ENCODE measurements at places on chromosomes 1 and 21.

GRCh38 chr1:64898107-64898861 is 68.1 kb downstream of the JAK1 start:
- no peaks in the 10 kb centered on the region for H3K27me3 ChIP-seq
- no peaks in the 10 kb centered on the region for H3K36me3 ChIP-seq
- peaks cover 72% of the 10 kb centered on the region for H3K4me1 ChIP-seq
- peak; percentile 10 for DNase-seq

- H3K4me3 ChIP-seq = no peak overlapping the region
- H3K36me3 ChIP-seq = no peaks in the 10 kb centered on the region
- H3K4me1 ChIP-seq = no peaks in the 10 kb centered on the region
- DNase-seq = no peak
- H3K27ac ChIP-seq = no peak overlapping the region
Measured at GRCh38 chr1:57003398-57004139, 37.8 kb upstream of the C8B start.

- H3K27me3 ChIP-seq = no peaks in the 10 kb centered on the region
- no peak overlapping the region for H3K27ac ChIP-seq
- DNase-seq = no peak
- H3K4me3 ChIP-seq = no peak overlapping the region
- H3K4me1 ChIP-seq = no peaks in the 10 kb centered on the region
- no peaks in the 10 kb centered on the region for H3K36me3 ChIP-seq
Measured at GRCh38 chr1:222034790-222035189, 292.9 kb upstream of the DUSP10 start.

GRCh38 chr1:170407138-170407537 is 124.8 kb upstream of the GORAB start:
- no peak overlapping the region for H3K27ac ChIP-seq
- no peaks in the 10 kb centered on the region for H3K4me1 ChIP-seq

DNA sequence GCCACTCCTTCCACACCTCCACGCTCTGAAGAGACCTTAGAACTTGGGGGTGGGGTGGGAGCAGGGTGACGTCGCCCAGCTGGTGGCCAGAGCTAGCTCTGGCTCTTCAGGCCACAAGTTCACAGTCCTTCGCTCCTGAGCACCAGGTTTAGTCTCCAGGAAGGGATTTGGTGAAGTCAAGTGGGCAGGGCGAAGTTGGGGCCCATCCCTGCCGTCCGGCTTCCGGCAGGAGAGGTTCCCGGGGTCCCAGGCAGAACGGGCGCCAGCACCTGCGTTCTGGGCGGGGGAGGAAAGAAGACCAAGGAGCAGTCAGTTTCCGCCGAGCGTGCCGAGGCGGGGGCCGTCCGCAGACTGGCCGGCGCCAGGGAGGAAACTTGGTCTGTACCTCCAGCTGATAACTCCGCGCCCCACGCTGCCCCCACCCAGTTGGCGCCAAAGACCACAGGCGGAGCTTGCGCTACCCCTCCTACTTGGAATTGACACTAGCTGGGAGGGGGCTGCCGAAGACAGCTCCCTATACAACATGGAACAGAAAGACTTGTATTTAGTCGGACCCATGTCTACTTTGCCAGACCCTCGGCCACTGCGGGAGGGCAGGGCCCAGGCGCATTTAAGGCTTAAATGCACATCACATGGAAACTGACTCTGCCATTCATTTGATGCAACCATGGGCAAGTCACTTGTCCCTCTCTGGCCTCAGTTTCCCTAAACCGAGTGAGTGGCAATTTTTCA is 995 bp downstream of the ID3 start:
- H3K27ac ChIP-seq = peak overlapping the region; percentile 93
- H3K4me1 ChIP-seq = peaks cover 32% of the 10 kb centered on the region
- H3K27me3 ChIP-seq = no peaks in the 10 kb centered on the region
- no peak for DNase-seq
- peak overlapping the region; percentile 75 for H3K4me3 ChIP-seq
- no peaks in the 10 kb centered on the region for H3K36me3 ChIP-seq

DNA sequence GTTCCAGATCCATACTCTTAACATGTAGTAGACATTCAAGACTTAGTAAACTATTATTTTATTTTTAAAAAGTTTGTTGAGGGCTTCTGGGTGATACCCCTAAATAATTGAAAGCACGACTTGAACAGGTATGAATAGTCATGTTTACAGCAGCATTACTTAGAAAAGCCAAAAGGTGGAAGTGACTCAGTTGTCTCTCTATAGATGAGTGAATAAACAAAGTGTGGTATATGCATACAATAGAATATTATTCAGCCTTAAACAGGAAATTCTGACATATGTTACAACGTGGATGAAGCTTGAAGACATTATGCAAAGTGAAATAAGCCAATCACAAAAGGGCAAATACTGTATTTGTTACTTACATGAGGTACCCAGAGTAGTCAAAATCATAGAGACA is 26.5 kb downstream of the TSNAX start:
- H3K27ac ChIP-seq = no peak overlapping the region
- H3K4me3 ChIP-seq = no peak overlapping the region
- H3K27me3 ChIP-seq = no peaks in the 10 kb centered on the region
- H3K36me3 ChIP-seq = peaks cover 42% of the 10 kb centered on the region

DNA sequence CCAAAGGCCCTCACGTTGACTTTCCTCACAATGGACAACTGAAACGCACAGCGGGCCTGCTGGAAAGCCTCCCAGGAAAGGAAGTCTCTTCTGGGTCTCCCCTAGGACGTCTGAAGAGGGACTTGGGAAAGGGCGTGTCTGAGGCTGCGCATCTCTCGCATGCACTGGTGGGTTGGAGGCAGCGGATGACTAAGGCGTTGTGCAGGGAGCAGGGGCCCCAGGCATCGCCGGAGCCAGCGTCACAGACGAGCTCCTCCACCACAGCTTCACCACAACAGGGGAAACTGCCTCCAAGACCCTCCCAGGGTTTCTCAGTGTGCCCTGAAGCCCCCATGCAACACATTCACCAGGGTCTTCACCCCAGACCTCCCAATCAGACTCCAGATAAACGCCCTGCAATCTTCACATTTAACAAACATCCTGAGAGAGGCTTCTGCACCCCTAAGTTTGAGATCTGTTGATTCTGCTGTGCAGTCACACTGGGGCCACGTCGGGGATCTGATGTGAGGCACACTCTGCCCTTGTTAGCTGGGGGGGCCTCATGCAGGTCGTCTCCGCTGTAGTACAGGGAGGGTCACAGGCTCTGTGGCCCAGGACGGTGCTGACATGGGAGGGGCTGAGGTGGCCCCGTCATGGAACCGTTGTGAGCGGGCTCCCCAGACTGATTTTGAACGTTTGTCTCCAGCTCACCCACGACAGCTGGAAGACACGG is 7.0 kb upstream of the TFF1 start:
- H3K4me1 ChIP-seq = no peaks in the 10 kb centered on the region
- H3K4me3 ChIP-seq = no peak overlapping the region
- H3K36me3 ChIP-seq = no peaks in the 10 kb centered on the region
- no peak for DNase-seq
- H3K27ac ChIP-seq = no peak overlapping the region

DNA sequence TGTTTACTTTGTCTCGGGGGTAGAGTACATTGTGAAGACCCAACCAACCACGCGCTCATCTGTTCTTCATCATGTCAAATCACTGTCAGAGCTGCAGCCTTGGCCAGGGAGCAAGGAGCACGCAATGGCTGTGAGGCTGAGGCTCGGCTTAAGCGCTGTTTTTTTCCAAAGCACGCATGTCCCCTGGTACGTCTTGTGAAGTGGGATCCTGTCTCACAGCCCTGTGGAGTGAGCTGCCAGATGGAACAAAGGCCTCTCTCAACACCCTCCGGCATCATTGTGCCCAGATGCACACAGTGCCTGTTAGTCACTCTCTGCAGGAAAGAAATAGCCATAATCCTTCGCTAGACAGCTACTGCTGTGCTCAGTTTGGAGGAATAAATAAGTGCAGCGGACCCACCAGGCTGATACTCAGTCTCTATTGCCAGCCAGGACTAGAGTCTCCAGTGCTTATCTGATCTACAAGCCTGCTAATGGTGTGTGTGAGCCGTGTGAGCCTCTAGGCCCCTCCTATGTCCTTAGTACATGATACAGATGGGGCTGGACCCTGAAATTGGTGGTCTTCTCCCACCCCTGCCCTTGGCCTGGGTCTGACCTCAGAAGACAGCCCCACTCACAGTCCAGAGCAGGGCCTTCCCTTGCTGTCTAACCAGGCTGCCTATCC is 91.3 kb upstream of the COA6 start:
- H3K4me1 ChIP-seq = peaks cover 6% of the 10 kb centered on the region
- no peak overlapping the region for H3K27ac ChIP-seq
- H3K36me3 ChIP-seq = no peaks in the 10 kb centered on the region
- no peak for DNase-seq
- no peak overlapping the region for H3K4me3 ChIP-seq
- no peaks in the 10 kb centered on the region for H3K27me3 ChIP-seq

DNA sequence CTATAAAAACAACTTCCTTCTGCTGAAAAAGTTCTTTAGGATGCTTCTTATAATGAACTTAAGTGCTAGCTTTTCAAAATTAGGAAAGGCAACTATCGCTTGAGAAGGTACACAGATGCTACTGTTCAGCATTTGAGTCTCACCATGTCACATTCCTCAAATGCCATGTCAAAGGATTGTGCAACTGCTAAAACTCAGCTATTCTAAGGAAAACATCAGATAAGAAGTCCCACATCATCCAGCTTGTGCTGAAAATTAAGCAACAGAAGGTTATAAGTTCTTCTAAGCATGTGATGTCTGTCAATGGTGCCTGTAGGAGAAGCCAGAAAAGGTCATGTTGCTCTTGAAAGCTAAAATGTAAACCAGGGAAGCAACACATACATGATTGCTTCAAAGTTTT is 36.5 kb downstream of the MCOLN2 start:
- no peak overlapping the region for H3K27ac ChIP-seq
- H3K4me3 ChIP-seq = no peak overlapping the region
- H3K4me1 ChIP-seq = no peaks in the 10 kb centered on the region
- no peaks in the 10 kb centered on the region for H3K36me3 ChIP-seq

DNA sequence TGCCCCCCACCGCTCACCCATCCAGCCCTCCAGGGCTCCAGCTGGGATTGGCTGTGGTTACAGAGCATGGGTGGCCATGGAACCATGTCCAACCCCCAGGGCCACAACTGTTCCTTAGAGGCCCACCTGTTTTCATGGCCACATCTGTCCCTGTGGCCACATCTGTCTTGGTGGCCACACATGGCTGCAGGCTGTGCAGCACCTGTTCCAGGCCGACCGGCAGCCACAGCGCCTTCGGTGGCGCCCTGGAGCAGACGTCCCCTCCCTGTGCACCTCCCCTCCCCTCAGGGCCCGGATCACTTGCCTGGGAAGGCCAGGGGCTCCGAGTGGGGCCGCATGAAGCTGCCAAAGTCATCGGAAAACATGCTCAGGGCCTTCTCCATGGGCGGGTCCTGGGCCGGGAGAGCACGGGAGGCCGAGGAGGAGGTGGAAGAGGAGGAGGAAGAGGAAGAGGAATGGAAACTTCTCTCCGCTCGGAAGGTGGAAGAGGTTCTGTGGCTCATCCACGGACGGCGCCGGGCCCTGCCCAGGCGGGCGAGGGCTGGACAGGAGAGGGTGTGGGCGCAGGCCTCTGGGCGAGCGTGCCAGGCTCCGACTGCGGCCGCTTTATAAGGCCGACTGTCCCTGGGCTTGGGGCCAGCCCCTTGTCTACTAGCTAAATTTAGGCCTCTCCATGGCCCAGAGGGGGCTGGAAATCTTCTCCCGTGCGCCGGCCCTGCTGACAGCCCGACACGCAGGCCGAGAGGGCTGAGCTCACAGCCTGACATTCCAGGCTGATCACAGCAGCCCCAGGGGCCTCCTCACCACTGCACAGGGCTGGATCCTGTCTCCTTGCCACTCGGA is at the start of gene HSPB7:
HSPB7 (minus strand) TSS at position 583 of the 843 bp plus-strand sequence; CDS start at position 503, 80 bp downstream.
- no peaks in the 10 kb centered on the region for H3K36me3 ChIP-seq
- peaks cover 7% of the 10 kb centered on the region for H3K27me3 ChIP-seq
- peak within 1 kb of the TSS; percentile 37 for H3K4me3 ChIP-seq
- H3K4me1 ChIP-seq = peaks cover 78% of the 10 kb centered on the region

DNA sequence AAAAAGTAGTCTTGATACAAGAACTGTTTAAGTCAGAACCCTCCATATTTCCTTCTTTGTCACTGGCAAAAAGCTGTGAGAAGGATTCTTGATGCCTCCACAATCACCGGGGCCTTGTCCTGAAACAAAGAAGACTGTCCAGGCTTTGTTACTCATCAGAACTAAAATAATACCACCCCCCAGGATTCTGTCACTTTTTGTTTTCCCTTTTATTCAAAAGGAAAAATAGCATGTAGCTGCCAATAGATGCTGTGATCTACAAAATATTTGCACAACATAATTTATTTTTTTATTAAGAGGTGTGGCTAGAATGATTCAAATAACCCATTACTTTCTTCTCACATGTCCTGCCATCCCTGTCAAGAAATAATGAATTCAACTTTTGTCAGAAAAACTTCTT is 173.7 kb downstream of the LYPLAL1 start:
- no peak for DNase-seq
- H3K27ac ChIP-seq = no peak overlapping the region
- H3K4me3 ChIP-seq = no peak overlapping the region
- H3K36me3 ChIP-seq = no peaks in the 10 kb centered on the region
- H3K27me3 ChIP-seq = no peaks in the 10 kb centered on the region

DNA sequence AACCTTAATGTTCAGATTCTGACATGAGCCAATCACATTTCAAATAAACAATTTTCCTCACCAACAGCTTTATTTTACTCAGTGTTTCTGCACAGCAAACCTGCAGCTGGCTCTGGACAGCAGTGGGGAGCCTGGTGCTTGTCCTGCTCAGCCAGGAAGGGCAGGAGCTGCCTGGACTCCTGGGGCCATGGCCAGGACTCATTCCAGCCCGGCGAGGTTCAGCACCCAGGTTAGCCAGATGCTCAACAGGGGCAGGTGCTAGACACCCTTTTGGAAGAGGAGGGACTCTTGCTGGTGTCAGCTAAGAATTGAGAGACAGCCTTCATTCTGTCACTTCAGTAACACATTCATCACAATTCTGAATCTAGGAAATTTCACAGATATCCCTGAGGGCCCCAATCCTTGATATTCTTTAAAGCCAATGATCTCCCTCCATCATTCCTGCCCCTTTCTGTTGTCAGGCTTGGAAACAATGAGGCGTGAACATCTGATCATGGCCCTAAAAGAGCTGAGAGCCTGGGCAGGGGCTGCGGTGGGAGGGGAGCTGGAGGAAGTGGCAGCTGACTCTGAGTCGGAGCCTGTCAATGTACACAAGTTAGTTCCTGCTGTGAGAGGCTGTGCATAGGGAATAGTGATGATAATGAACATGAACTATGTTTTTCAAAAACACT is 251.3 kb downstream of the SDCCAG8 start:
- H3K36me3 ChIP-seq = no peaks in the 10 kb centered on the region
- H3K4me3 ChIP-seq = no peak overlapping the region
- H3K27ac ChIP-seq = no peak overlapping the region
- no peaks in the 10 kb centered on the region for H3K27me3 ChIP-seq

GRCh38 chr1:116574581-116575291 is 3.9 kb upstream of the CD58 start:
- H3K27ac ChIP-seq = no peak overlapping the region
- H3K27me3 ChIP-seq = no peaks in the 10 kb centered on the region
- no peak overlapping the region for H3K4me3 ChIP-seq
- no peak for DNase-seq
